CD4-positive, CD25-positive, alpha-beta regulatory T cell (primary cell): ENCODE measurements at places on chromosomes 11 and 22. TPM values are rescaled to one million over a fixed set of nuclear protein-coding genes. Genes with fewer than 3 reads are reported as not detected.

GRCh38 chr11:113577356-113578032 lies 102.3 kb upstream of the DRD2 start:
- no peak for DNase-seq

GRCh38 chr11:134913999-134914590 lies 502.1 kb upstream of the B3GAT1 start:
- no peak for DNase-seq

GRCh38 chr11:111635706-111636045 lies 33.4 kb downstream of the SIK2 start:
- DNase-seq: no peak

DNA sequence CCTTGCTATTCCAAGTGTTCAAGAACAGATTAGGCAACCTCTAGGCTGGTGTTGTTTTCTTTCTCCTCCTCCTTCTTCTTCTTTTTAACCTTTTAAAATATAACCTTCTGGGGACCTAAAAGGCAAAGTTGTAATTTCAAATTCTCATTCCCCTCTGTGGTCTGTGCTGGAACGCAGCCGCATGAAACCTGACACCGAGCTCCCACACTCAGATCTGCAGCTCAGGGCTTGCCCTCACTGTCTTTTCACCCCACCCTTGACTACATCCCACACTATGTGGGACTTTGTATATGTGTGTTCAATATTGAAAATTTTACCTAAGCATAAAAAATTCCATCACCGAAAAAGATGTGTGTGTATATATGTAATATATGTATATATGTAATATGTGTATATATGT lies 62.0 kb upstream of the ARHGAP42 start:
- DNase-seq: no peak

- no peak for DNase-seq
These were observed 9.6 kb downstream of the FAM118A start for GRCh38 chr22:45319324-45319685.

- no peak for DNase-seq
These were observed 881.8 kb downstream of the BRD1 start for GRCh38 chr22:48945621-48946458.

DNA sequence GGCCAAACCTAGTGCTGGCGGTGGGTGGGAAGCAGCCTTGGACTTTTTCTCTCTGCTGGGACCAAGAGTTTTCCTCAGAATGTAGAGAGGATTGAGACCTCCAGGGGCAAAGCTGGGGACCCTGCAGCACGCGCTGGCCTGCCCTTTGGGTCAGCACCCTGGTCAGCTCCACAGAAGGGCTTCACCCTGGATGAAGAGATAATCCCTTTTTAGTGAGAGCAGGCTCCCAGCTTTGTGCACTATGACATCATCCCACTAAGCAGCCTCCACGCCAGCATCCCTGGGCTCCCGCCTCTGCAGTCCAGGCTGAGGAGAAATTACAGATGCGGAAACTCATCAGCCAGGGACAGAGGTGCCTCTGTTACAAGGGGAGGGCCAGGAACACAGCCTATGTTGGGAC lies 23.5 kb downstream of the DRICH1 start:
- DNase-seq: no peak

DNA sequence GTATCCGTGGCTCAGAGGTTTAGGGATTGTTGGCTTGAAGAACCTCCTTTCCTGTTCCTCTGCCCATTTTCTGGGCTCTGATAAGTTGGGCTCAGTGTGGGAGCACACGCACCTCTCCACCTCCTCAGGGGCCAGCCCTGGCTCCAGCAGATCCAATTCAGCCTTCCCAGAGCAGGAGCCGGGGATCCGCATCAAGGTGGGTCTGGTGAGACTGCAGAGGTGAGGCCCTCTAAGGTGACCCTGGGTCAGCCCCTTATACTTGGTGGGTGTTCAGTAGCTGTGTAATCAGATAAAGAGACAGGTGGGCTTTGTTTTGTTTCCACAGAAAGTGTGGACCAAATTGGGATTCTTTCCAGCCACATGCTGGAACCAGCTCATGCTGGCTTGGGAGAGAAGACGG lies 1466.0 kb downstream of the TBC1D22A start:
- DNase-seq: no peak

DNA sequence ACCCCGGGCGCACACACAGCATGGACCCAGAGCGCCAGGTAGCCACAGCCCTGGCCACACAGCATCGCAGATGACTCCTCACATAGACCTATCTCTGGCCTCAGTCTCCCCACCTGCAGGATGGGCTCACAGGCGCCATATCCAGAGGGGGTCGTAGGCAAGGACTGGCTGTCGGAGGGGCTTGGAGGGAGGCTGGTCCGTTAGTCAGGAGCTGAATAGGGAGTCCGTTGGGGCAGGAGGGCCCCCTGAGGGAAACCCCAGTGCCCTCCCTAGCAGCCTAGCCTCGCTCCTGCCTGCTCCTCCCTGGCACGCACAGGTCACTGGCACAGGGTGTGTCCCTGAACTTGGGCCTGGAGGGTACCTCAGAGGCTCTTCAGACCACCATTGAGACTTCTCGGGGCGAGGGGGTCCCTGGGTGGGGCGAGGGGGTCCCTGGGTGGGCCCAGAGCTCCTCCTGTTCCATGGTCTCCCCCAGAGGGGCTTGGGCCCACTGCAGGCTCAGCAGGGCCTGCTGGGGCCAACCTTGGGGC lies 2.0 kb downstream of the PLXNB2 start:
- no peak for DNase-seq

- no peak for DNase-seq
These were observed 20.7 kb downstream of the TNKS1BP1 start for GRCh38 chr11:57303990-57304579.

- DNase-seq: peak; percentile 1
These were observed 62.9 kb upstream of the ATXN10 start for GRCh38 chr22:45608763-45609180.

GRCh38 chr11:35260342-35260985 lies 121.5 kb downstream of the CD44 start:
- no peak for DNase-seq

GRCh38 chr11:45021692-45022141 lies 71.0 kb upstream of the TP53I11 start:
- DNase-seq: no peak

GRCh38 chr11:2306452-2306823 lies 4.6 kb downstream of the TSPAN32 start:
- no peak for DNase-seq

DNA sequence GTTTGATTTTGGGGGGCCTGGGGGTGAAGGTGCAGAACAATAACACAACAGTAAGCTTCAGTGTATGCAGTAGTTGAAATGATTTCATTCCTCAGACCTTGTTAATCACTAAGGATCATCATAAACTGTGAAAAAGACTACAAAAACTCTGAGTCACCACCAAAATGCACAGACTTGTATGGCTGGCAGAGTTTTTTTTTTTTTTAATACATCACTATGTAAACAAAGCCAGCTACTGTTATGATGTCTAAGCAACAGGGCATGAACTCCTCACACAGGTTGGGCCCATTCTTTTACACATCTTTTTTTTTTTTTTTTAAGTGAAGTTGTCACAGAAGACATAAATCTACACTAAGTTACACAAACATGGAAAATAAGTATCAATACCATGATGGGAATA lies 311.9 kb downstream of the GUCY1A2 start:
- no peak for DNase-seq

DNA sequence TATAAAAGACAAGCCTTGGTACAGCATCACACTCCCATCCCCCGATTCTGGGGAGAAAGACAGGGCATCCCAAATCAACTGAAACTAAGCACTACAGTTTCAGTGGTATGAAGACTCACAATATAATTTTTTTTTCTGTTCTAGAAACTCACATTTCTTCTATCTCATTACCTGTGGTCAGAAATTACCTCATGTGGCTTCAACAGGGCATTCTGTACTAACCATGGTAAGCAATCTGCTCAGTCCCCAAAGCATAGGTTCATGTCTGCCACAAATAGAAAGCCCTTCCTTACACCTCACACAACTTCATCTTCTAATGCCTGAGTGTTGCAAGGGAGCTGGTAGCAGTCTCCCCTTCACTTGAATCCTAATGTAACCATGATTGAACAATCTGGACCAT lies 147.4 kb upstream of the POU2AF2 start:
- no peak for DNase-seq

DNA sequence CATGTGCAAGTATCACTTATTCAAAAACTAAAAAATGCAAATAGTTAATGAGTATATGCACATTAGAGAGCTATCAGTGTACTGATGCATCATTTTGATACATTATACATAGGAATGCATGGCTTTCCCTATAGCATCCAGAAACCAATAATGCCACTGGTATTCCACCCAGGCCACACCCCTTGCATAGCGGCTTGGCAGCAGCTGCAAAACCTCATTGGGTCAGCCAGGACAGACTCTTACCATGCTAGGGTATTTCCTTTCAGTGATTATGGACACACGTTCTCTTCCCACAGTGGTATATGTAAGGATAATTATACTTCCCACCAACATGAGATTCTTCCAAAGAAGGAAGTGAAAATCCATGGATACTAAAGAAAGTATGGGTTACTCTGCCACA lies 145.9 kb upstream of the PITPNB start:
- DNase-seq: no peak

- no peak for DNase-seq
These were observed 7.6 kb downstream of the AP2A2 start for GRCh38 chr11:933142-933851.

DNA sequence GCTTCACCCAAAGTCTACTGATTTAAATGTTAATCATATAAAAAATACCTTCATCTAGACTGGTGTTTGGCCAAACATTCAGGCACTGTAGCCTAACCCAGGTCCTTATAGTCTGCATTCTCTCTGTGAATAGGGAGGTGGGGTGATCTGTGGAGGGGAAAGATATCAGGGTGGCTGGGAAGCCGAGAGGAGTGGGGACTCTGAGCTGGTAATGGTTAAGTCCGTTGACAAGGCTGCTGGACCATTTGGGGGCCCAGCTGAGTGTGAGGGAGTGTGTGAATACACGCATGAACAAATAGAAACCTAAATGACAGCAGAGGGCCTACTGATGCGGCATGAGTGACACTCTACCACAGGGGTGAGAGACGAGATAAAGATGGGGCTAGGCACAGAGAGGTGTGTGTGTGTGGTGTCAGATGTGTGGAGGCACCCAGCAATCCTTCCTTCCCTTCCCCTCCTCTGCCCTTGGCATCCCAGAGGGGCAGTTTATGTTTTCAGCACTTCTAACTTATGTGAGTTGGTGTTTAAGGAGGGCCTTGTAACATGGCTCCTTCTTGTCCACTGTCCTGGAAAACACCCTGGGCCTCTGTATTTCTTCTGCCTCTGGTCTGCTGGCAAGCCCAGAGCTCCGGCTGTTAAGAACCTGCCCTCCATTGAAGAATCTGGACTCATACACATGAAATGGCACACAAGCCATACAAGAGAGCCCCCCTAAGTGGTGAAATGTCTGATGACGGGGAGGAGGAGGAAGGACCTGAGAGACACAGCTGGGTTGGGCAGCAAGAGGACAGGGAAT lies 249.1 kb upstream of the TBCEL start:
- no peak for DNase-seq

GRCh38 chr11:119368121-119369034 lies 13.1 kb downstream of the USP2 start:
- DNase-seq: no peak

DNA sequence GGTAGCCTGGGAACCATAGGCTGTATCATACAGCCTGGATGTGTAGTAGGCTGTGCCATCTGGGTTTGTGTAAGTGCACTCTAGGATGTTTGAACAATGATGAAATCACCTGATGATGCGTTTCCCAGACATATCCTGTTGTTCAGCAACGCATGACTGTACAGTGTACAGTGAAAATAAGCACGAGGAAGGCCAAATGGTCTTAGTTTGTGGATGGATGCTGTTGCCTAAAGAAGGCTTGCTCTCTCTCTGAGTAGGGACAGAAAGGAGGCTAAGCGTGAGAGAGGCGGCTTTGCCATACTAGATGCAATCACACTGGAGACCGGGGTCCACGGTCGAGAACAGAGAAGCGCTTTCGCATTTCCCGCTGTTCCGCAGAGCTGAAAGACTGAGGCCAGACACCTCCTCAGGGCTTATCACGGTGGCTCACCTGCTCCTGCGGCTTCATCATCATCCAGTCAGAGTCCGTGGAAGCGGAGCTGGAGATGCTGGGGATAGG lies 27.6 kb upstream of the APLP2 start:
- DNase-seq: no peak

GRCh38 chr11:103696123-103696522 lies 340.3 kb upstream of the DDI1 start:
- DNase-seq: no peak

- no peak for DNase-seq
These were observed 12.5 kb downstream of the DDX25 start for GRCh38 chr11:125916683-125917347.

- no peak for DNase-seq
These were observed 104.0 kb downstream of the SOX6 start for GRCh38 chr11:16252373-16252772.

- no peak for DNase-seq
These were observed 34.5 kb upstream of the ANO3 start for GRCh38 chr11:26297189-26297975.

DNA sequence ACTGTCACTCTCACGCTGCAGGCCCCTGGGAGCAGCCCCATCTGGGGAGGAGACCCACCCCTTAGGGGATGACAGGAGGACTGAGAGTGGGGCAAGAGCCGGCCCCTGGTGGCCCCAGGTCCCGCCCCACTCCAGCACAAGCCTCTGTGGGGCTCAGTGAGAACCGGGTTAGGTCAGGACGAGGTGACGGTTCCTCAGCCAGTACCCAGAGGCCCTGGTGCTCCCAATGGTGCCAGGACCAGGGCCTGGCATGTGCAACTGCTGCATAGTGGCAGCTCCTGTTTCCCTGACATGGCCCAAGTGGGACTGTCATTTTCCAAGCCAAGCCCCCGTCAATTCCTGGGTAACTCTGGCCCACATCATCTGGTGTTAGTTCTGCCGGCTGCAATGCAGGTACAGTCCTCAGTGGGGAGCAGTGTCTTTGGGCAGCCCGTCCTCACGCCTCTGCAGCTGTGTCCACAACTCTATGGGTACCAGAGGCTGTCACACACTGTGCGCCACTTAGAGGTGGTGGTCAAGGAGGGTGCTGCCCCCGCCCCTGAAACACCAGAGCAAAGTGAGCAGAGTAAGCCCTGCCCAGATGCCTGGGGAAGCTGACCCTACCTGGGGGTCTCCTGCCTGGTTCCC lies 15.9 kb downstream of the CHID1 start:
- no peak for DNase-seq

GRCh38 chr11:108223348-108224149 lies 682 bp downstream of the ATM start:
- DNase-seq: peak; percentile 78

APOA5 gene
- not detected for polyA plus RNA-seq

C22orf42 gene
- polyA plus RNA-seq: not detected

PIH1D2 gene
- not detected for polyA plus RNA-seq

SSTR3 gene
- 4.3 TPM for polyA plus RNA-seq

SOX10 gene
- polyA plus RNA-seq: not detected

XKR3 gene
- not detected for polyA plus RNA-seq

DNAJB7 gene
- 0.23 TPM for polyA plus RNA-seq

TENM4 gene
- not detected for polyA plus RNA-seq

OR8D1 gene
- polyA plus RNA-seq: not detected

BIRC2 gene
- 33.0 TPM for polyA plus RNA-seq

TRPM5 gene
- polyA plus RNA-seq: not detected

SAA2 gene
- polyA plus RNA-seq: not detected

PTDSS2 gene
- polyA plus RNA-seq: 8.3 TPM

MRGPRX3 gene
- not detected for polyA plus RNA-seq

SMTNL1 gene
- not detected for polyA plus RNA-seq

CARD10 gene
- polyA plus RNA-seq: not detected

CHRM1 gene
- polyA plus RNA-seq: not detected

RAB38 gene
- 2.6 TPM for polyA plus RNA-seq

NCAM1 gene
- polyA plus RNA-seq: 0.03 TPM
